ENCODE measurements at places on chromosomes 7 and 10.

GRCh38 chr7:92647652-92648051 lies 57.5 kb upstream of the FAM133B start:
- DNase-seq: no peak

- no peak for DNase-seq
These were observed 57.8 kb downstream of the AUTS2 start for GRCh38 chr7:69656077-69656476.

- no peak for DNase-seq
These were observed 8.8 kb downstream of the INPP5F start for GRCh38 chr10:119734396-119735332.

- DNase-seq: no peak
These were observed 62.0 kb downstream of the PAX2 start for GRCh38 chr10:100807241-100807951.

- no peak for DNase-seq
These were observed 84.9 kb upstream of the PRR15 start for GRCh38 chr7:29478687-29479240.

- no peak for DNase-seq
These were observed 89.2 kb upstream of the MKLN1 start for GRCh38 chr7:131238347-131238931.

- no peak for DNase-seq
These were observed 82.7 kb downstream of the FAM204A start for GRCh38 chr10:118259288-118259906.

DNA sequence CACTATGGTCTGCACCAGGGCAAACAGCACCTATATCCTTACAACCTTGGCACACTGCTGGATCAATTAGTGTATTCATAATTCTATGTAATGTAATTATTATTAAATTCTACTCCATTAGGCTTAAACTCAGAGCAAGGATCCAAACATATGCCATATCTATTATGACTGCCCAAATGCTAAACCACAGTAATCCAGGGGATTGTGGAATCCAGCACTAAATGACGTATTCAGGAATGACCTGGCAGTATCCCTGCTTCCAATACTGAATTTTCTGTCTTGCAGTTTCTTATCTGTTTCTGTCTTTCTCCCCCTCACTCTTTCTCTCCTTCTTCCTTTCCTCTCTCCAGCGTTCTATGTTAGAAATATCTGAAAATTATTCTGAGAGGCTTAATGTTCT lies 16.5 kb upstream of the UBE2D1 start:
- DNase-seq: no peak

DNA sequence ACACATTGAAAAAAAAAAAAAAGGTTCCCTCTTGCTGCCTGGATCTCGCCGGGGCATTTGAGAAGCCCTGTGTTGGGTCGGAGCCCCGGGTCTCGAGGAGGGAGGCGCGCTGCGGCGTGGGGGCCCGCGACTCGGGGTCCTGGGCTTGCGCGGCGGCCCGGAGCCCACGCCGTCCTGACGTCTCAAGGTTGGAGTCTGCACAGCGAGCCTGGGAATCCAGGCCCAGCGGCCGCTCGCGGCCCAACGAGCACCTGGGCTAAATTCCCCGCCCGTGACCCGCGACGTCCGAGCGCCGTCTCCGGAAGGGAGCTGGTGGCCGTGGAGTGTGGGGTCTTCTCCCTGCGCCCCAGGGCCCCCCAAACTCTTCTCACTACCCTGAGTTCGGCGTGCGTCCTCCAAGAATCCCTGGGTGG lies 1.4 kb upstream of the CTBP2 start:
- DNase-seq: no peak

DNA sequence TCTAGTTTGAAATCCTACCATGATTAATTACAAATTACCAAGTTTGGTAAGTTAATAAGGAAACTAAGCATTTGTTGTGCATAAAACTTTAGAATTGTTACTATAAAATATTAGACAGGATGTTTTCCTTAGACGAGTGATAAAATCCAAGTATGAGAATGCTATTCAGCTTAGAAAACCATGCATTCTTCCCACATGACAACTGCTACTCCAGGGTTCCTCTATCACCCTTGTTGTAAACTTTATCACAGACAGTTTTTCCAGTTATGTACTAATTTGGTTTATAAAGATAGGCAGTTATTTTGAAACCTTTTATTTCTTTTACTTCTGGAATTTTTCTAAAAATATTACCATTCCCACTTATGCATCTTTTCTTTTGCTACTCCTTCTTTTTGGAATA lies 52.0 kb downstream of the SIRT1 start:
- DNase-seq: no peak

- no peak for DNase-seq
These were observed 11.2 kb downstream of the MIOS start for GRCh38 chr7:7577888-7578287.

- no peak for DNase-seq
These were observed 710 bp downstream of the RNLS start for GRCh38 chr10:88582411-88582805.

- no peak for DNase-seq
These were observed 43.2 kb downstream of the PNLIPRP3 start for GRCh38 chr10:116470768-116471415.

- no peak for DNase-seq
These were observed 95.0 kb downstream of the BRAF start for GRCh38 chr7:140829720-140830119.

Measured in activated gamma-delta T cell treated with Interleukin-2 at 50 U/mL for 16 hours (primary cell).